T-helper 2 cell treated with Interferon-gamma antibody and Interleukin-4, amounts not matched to agents 5 μg/mL and 100 μg/mL, for 36 hours (primary cell): ENCODE measurements at places on chromosomes 2 and 18.

DNA sequence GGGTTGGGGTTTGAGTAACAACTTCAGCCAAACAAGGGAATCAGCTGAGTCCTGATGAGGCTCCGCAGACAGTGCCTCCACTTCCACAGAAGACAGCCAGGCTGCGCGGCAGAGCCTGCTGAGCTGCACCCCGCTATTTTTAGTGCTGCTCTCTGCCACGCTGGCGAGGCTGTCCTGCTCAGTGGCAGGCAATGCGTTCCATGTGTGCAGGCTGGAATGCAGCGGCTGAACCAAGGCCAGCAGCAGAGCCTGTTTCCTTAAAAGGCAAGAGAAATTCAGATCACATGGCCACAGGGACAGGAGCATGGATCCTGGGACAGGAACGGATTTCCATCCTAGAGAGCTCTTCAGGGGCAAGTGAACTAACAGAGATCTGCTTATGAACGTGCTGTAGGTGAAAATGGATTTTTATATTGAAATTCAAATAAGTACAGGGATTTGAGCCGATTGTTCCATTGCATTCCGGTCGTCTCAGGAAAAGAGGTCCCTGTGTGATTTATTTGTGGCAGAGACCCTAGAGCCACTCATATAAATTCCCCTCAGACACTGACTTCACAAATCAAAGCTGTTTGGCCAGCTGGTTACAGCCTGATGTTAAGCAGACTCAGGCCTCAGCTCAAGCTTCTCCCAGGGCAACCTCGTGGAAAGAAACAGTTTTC lies 98.7 kb downstream of the COL6A3 start:
- no peak for DNase-seq

GRCh38 chr18:51751901-51752300 lies 554.4 kb upstream of the MEX3C start:
- no peak for DNase-seq

- DNase-seq: peak; percentile 36
Measured at GRCh38 chr18:23135550-23136325, 453 bp downstream of the CABLES1 start.

GRCh38 chr2:119421304-119421703 lies 10.3 kb upstream of the TMEM37 start:
- DNase-seq: no peak

- no peak for DNase-seq
Measured at GRCh38 chr2:44553456-44553855, 191.7 kb downstream of the CAMKMT start.
